ENCODE measurements at places on chromosomes 16 and 17.

DNA sequence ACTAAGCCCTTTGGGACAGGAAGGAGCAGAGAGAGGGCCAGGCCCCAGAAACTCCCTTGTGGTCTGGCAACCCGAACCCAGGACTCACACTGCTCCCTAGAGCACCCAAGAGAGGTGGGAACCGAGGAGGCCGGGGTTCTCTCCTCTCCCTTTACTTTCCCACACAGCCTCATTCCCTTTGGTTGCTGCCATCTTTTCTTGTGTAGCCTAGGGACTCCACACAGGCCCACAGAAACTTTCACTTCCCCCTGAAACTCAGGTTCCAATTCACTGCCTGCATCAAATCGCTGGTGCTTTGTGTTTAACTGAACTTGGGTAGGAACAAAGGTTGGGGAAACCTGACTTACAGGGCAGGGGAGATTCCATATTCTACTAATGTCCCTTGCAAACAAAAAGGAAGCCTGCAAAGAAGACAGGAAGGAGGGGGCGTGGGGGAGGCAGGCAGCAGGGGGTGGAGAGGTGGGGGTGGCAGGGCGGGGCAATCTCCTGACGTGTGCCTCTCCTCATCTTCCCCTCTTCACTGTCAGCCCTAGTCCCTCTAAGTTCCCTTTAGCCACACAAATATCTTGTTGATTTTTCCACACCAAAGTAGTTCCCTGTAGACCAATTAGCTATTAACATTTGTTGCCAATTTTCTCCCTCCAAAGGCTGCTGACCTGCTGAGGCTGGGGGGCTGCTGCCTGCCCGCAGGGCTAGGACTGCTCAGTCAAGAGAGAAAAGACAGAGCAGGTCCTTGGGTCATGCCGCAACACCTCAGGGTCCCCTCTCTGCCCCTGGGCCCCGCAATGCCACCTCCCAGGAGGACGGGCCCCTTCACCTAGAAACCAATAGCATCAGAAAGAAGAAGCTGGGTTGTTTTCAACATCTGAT, 8.0 kb downstream of the ST3GAL2 start:
- peak; percentile 40 for DNase-seq

DNA sequence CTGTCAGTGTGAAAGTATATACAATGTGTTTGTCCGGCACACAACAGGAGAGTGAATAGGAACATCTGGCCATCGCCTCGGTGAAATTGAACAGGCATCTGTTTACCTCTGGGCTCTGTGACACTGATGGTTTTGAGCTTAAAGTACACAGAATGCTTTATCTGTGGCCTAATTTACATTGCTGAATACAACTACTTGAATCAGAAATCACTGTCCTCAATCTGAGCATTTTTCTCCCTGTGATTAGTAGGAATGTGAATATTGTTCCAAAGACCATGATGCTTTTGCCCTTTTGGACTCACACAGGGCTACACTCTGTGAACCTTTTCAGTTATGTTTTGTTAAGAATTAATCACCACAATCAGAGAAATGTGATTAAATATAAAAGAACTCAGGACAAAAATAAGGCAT, 323.0 kb upstream of the TBX2 start:
- DNase-seq, result no peak

DNA sequence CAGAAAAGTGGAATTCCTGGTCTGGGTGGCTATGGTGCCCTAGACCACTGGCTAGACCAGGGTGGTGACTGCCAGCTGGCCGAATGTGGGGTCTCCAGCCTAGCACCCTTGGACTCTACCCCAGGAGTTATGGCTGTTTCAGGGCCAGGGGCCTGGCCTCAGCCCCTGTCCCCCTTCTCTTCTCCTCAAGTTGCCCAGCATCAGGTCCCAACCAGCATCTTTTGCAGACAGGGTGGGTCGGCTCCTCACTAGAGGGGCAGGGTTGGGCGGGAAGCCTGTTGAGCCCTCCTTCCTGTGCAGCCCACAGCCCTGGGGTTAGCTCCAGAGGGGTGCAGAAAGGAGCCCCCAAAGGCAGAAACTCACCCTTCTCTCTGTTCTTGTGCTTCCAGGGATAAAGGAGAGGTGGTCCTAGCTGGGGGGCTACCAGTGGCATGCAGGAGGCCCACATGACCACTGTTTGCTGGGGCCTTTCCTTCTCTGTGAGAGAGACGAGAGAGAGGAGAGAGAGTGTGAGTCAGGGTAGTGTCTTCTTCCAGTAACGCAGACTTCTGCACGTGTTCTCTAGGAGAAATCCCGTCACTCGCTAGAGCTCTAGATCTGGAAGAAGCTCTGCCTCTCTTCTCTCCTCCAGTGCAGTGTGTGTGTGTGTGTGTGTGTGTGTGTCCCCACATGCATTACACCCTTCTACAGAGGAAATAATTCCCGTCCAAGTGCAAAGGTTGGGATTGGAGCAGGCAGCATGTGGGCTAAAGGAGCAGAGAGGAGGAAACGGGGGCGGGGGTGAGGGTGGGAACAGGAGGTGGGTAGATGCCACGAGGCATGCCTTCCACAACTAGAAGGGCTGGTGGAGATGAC, 209.4 kb downstream of the SEC14L1 start:
- no peak for DNase-seq

DNA sequence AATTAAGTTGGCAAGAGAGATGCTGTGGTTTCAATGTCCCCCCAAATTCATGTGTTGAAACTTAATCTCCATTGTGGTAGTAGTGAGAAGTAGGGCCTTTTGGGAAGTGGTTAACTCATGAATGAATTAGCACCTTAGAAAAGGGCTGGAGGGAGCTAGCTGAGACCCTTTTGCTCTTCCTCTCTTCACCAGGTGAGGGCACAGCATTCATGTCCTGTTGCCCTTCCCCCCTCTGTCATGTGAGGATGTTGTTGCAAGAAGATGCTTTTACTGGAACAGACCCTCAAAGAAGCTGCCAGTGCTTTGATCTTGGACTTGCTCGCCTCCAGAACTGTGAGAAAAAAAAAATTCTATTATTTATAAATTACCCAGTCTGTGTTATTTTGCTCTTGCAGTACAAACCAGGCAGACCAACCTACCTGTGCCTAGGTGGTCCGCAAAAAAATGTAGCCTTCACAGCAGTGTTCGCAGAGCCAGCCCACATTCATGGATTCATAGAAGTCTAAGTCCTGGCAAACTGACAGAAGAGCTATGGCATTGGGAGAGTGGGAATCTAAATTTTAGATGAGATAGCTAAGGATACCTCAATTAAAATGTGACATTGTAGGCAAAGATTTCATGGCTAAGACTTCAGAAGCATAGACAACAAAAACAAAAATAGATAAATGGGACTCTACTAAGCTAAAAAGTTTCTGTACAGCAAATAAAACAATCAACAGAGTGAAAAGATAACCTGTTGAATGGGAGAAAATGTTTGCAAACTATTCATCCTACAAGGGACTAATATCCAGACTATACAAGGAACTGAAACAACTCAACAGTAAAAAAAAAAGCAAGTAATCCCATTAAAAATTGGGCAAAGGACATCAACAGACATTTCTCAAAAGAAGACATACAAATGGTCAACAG, 32.0 kb upstream of the ABCA5 start:
- no peak for DNase-seq

DNA sequence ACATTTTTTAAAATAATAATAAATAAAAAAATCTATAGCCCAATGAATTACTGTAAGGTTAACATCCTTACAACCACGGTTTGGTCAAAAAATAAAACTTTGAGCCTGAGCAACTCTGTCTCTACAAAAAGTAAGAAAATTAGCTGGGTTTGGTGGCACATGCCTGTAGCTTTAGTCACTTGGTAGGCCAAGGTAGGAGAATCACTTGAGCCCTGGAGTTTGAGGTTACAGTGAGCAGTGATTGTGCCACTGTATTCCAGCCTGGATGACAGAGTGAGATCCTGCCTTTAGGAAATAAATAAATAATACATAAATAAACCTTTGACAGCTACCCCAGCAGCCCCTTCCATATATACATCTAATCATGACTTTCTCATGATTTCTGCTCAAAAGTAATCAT, 26.9 kb upstream of the PHAF1 start:
- no peak for DNase-seq

GRCh38 chr17:67390006-67390645, 13.0 kb downstream of the PITPNC1 start:
- no peak for DNase-seq

DNA sequence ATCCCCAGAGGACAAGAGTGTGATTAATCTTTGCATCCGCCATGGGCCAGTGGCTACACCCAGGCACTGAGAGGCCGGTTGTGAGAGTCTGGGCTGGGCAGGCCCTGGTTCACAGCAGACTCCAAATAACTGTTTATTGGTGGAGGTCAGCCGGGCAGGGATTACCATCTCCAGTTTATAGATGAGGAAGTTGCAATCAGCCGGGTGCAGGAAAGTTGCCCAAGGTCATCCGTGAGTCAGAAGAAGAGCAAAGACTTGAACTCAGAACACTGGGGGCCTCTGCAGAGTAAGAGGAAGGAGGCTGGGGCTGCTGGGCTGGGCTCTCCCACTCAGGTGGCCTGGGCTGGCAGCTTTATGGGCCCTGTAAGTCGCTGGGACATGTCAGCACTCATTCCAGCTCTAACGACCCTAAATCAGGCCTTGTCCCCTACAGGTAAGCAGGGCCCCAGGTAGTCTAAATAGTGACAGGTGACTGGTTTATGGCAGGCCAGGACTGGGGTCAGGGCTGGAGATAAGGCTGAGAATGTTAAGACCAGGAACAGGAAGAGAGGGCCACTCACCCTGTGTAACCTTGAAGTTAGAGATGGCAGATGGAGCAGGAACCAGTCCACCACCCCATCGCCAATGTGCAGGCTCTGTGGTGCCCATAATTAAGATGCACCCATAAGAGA, 2.1 kb upstream of the CA4 start:
- no peak for DNase-seq

- DNase-seq, result no peak
Observed at GRCh38 chr17:60157487-60158040, 7.8 kb downstream of the CA4 start.

- no peak for DNase-seq
Observed at GRCh38 chr17:9104370-9105041, 83.2 kb downstream of the NTN1 start.

DNA sequence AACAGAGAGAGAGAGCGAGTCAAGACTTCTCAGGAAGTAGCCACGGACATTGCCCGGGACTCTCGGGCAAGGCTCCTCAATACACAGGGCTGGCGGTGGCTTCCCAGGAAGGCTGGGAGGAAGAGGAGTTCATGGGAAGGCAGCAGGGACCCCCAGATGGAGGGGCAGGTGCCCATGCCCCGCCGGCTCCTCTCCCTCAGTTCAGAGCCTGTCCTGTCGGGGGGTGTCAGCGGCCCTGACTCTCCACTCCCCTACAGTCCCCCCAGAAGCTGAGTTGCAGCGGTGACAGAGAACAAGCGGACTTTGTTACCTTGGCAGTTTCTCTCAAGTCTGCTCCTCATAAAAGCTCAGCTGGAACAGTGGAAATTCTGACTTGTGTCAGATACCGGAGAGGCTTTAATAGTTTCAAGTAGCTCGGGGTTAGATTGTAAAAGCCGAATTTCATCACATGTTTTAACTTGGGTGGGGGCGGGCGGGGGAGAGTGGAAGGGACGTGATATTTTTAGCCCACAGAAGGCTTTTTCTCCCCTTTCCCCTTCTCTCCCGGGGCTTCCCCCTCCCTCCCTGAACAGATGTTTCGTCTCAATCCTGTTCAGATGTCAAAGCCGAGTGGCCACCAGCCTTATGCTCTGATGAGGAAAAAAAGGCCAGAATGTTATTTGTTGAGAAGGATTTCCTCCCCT, 65.2 kb downstream of the NKD1 start:
- no peak for DNase-seq

DNA sequence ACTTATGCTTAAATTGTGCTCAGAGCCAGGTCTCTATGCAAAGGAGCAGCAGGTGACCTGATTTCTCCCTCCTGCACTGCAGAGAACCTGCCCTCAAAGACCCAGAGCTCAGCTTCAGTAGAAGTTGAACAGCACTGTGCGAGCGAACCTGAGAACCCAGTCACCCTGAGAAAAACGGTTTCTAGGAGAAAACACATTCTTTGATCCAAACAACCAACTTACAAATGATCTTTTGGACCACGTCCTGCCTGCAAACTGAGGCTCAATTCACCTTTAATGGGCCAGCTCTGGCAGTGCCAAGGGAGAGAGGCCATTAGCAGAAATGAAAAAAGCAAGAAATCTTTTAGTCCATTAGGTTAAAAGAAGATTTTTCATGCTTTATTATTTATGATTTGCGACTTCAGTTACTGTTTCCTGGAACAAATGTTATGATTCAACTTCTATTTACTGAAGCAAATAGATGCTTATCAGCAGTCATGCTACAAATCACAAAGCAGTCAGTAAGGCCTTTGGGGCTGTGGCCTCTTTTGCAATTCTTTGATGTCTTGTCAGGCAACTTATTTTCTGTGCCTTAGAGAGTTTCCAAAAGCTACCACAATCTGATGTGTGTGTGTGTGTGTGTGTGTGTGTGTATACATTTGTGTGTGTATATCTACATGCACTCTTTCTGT, 65.7 kb upstream of the LRRC37A3 start:
- peak; percentile 84 for DNase-seq

GRCh38 chr16:804193-805048, 3.9 kb upstream of the GNG13 start:
- no peak for DNase-seq

DNA sequence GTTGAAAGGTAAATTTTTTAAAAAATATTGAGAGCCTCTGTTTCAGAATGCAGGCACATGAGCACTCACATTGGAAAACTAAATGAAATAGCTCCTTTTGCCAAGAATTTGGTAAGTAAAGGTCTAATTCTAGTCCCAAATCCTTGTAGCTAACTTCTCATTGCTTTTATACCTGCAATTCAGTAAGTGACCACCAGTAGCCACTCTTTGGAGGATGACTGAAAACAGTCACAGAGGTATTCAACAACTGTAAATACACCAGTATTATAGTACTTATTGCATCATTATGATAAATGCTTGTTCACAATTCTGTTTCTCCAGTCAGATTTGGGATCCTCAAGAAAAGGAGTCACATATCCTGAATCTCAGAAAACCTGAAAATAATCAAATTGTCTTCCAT, 562.4 kb upstream of the CDH11 start:
- DNase-seq, result no peak

GRCh38 chr16:29306943-29307597, 99.4 kb downstream of the NPIPB11 start:
- DNase-seq, result no peak

DNA sequence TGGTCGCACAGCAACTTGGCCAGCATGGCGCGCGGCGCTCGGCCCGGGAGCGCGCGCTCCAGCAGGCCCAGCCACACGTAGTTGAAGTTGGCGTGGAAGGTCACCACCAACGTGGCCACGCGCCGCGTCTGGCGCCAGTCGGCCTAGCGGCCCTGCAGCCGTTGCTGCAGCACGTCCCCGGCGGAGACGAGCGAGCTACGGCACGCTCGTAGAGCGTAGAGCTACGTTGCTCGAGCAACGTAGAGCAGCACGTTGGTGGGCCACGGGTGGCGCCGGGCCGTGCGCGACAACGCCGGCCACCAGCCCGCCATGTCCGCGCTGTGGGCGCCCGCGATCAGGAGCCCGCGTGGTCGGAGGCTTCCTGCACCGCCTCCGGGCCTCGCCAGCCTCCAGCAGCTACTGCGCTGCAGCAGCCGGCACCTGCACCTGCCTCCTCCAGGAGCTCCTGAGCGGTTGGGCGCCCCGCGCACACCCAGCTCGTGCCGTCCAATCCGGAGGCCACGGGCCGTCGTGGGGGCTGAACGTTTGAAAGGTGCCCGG, 13.4 kb upstream of the SULT1A1 start:
- DNase-seq, result peak; percentile 61

GRCh38 chr16:84575914-84576313, 42.0 kb downstream of the COTL1 start:
- no peak for DNase-seq

Data from activated CD4-positive, alpha-beta T cell treated with anti-CD3 and anti-CD28 coated beads, Interleukin-2, Interleukin-4, amounts not matched to agents 100 ng/mL and 50 ng/mL, durations not matched to agents 16 hours and 8 hours (primary cell).